ENCODE measurements at places on chromosomes 13 and 19.

DNA sequence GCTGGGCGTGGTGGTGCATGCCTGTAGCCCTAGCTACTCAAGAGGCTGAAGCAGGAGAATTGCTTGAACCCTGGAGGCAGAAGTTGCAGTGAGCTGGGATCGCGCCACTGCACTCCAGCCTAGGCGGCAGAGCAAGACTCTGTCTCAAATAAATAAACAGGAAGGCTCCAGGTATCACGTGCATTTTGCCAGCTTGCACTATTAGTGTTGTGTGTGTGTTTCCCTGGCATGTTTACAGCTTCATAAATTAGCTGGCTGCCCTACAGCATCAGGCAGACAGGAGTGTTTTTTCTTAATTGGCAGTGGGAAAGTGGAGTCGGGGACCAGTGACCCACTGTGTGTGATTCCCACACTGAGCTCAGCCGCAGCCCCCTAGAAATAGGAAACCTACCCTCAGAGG, 32.6 kb downstream of the SHISA2 start:
- DNase-seq, result no peak

GRCh38 chr13:78177306-78177705, 258.7 kb upstream of the EDNRB start:
- no peak for DNase-seq

GRCh38 chr19:49453013-49453756, at the start of gene ALDH16A1:
Gene ALDH16A1, plus strand, starts transcription at chr19:49453225. Its CDS starts 107 bp downstream, at chr19:49453332.
- DNase-seq, result peak; percentile 98

GRCh38 chr13:33865945-33866344, 48.0 kb downstream of the RFC3 start:
- DNase-seq, result no peak

- DNase-seq, result no peak
Measured at GRCh38 chr13:81395368-81395767, 1054.4 kb upstream of the SPRY2 start.

GRCh38 chr13:88022431-88023208, 351.4 kb downstream of the SLITRK5 start:
- no peak for DNase-seq

DNA sequence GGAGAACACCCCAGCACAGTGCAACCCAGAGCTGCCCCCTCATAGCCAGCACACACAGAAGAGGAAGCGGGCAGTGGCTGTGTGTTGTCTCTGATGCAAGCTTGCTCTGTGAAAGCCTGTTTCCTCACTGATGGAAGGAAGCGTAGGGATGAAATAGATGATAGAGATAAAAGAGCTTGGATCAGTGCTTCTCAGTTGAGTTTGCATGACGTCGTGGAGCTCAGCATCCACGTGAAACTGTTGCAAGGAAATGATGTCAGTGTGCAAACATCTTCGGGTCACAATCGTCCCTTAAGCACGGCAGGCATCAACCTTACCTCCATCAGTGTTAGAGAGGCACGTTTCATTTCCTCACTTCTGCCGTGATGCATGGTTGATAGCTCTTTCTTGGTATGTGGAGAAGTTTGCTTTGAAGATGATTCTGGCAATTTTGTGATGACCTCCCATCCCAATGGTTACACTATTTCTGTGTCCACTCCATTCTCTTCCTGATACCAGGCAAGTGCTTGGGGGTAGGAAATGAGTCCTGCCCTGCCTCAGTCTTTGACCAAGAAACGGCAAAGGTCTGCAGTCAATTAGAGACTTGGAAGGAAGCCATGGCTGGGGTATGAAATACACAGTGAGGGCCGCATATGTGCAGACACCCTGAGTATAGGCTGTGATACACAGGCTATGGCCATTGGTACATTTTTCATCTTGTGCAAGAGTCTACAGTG, 183.0 kb downstream of the ZNF536 start:
- DNase-seq, result no peak

- DNase-seq, result peak; percentile 98
Measured at GRCh38 chr13:44312834-44313551, 60.6 kb upstream of the SERP2 start.

DNA sequence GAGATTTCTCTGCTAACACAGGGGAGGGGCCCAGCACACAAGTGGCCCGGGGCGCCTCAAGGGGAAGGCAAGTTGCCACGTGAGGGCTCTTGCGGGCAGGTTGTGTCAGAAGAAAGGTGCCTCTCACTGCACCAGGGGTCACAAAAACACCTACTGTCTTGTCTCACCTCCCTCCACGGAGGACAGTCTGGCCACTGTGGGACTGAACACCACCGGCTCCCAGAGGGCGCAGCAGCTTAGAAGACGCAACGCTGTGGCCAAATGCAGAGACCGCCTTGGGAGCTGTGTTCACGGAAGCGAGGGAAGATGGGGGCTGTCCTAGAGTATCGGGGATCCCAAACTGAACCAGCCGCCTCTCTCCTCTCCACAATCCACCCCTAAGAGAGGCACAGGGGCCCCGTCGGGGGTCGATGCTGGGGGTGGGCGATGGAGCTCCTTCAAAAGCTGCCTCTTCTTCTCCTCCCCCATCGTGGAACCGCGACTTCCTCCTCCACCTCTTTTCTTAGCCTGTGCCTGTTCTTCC, 177.5 kb downstream of the FOXO1 start:
- no peak for DNase-seq

DNA sequence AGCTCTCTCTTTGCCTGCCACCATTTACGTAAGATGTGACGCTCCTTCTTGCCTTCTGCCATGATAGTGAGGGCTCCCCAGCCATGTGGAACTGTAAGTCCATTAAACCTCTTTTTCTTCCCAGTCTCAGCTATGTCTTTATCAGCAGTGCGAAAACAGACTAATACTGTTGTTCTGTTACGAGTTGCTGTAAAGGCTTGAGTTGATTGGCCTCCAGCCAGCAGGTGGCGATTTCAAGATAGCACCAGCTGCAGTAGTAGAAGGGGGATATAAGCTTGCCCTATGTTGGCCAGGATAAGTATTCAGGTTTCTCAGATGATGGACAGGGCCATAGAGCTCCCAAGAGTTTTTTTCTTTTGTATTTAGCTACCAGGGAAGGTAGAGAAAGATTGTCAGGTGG, 385.5 kb downstream of the MZT1 start:
- peak; percentile 10 for DNase-seq

DNA sequence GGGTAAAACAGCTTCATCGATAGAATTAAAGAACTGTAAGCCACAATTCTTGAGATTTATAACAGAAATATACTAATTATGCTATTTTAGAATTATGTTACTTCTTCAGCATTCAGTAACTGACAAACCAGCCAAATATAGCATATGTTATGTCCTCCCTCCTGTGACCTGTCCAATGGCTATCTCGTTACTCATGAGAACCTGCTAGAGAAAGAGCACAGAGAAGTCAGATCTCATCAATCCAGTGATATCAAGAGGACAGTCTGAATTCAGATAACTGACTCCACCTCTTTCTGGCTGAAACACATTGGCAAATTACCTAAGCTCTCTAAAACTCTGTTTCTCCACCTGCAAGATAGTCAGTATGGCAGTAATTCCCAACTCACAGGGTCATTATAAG, 170.4 kb downstream of the FGF14 start:
- DNase-seq, result no peak

DNA sequence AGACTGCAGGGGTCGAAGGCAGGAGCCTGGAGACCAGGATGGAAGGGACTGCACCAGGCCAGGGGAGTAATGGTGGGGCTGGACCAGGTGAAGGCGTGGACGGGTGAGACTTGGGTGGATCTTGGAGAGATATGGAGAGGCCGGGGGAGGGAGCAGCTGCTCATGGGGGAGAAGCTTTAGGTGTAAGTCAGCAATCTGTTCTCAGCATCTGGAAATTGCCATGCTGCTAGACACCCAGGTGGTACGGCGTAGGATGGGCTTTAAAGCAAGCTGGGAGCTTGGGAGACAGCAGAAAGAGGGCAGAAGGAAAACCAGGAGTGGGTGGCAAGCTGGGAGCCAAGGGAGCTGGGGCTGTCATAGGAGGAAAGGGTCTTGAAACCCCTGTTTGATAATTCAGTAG, 3.0 kb downstream of the CERS4 start:
- no peak for DNase-seq

- no peak for DNase-seq
Measured at GRCh38 chr19:5147978-5148793, 179.3 kb downstream of the KDM4B start.

DNA sequence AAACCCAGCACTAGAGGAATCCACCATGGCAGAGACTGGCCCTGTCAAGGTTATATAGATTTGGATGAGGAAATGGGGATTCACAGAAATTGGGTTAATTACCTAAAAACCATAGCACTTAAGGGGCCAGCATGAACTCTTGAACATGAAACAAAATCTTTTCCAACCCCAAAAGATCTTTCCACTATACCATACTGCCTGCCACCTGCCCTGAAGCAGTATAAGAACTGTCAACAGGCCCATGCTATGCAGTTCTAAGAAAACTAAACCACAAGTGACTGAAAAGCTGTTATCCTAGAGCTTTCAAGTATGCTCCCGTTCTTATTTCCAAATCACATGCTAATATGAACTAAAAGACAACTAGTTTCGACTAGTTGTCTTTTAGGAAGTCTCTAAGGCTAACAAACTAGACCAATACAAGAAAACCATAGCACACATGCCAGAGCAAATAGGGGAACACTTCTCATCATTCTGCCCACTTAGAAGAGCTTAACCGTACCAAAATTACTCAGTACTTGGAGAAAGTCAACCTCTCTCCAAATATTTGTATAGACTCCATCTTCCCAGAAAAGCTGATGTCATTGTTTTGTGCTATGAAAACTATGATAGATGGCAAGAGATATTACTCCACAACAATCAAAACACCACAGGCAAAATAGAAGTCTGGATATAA, 27.5 kb downstream of the HSPH1 start:
- no peak for DNase-seq

GRCh38 chr19:57825511-57825910, 4.6 kb upstream of the ZNF587B start:
- no peak for DNase-seq

DNA sequence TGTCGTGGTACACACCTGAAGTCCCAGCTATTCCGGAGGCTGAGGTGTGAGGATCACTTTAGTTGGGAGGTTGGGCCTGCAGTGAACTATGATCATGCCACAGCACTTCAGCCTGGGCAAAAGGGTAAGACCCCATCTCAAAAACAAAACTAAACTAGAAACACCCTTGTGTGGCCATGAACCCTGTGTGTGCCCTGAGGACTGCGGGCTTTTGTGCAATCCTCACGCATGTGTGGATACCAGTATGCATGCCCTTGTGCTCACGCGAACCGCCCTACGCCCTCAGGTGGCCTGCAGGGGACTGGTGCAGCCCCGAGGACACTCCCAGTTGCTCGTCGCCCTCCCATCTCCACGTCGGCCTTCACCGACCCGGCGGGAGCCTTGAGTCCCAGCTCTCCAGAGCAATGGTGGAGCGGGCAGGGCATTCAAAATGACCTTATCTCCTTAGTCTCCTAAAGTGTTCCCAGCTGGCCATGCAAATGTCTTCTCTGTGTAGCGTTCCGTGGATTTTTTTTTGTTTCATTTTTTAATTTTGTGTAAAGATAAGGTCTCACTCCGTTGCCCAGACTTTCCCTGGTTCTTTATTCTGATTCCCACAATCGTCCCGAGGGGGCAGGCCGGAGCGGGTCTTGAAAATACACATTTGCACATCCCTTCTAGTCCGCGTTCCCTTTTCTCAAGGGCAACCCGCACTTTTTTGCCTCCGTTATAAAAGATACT, 868 bp upstream of the EGLN2 start:
- peak; percentile 82 for DNase-seq

- peak; percentile 81 for DNase-seq
Measured at GRCh38 chr19:51552996-51553725, 17.9 kb upstream of the ZNF175 start.

DNA sequence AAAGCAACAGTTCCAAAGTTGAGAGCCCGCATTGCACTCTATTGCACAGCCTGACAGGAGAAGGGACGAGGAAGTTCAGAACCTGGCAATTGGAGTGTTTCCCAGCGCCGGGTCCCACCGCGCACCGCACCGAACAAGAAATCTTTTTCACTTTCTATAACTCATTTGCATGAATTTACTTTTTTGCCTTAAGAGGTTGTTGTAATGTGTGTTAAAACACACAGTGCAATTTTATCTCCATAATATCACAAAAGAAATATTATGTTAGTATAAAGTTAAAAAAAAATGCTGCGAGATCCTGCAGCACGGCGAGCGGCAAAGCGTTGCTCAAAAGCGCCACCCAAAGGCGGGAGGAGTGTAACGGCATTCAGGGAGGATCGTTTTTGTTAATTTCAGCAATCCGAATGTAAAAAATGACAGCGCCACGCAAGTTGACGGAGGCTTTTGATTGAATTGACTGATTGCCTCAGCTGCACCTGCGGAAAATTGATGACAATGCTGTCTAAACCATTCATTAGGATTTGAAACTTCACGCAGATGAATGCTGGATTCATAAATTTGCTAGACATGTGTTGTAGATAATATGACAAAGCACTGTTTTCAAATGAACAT, 303.6 kb upstream of the ZNF507 start:
- peak; percentile 12 for DNase-seq

DNA sequence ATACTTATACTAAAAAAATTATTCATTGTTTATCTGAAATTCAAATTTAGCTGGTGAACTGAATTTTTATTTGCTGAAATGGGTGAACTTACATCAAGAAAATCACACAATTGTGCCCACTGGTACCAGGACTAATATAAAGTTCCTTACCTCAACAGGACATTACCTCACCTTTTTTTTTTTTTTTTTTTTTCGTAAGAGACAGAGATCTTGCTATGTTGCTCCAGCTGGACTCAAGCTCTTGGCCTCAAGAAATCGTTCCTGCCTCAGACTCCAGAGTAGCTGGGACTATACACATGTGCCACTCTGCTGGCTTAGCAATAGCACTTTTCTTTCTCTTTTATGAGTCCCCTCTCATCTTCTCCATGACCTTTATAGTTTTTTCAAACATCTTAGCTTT, 22.5 kb upstream of the NDFIP2 start:
- DNase-seq, result no peak

DNA sequence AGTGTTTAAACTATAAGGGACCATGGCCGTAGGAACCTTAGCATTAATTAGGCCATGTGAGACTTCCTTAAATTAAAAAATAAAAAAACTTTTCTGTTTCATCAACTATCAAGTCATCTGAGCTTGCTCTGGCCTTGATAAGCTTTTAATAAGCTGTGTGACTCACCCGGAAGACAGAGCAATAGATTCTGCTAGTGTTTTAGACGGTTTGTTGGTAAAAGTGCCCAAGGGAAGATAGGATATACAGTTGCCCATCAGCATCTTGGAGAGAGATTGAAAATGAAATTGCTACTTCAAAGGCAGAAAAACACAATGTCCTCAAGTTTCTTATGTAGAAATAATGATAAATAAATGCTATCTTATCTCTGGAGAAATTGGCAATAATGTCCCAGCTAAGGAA, 31.2 kb upstream of the RCBTB2 start:
- peak; percentile 82 for DNase-seq

DNA sequence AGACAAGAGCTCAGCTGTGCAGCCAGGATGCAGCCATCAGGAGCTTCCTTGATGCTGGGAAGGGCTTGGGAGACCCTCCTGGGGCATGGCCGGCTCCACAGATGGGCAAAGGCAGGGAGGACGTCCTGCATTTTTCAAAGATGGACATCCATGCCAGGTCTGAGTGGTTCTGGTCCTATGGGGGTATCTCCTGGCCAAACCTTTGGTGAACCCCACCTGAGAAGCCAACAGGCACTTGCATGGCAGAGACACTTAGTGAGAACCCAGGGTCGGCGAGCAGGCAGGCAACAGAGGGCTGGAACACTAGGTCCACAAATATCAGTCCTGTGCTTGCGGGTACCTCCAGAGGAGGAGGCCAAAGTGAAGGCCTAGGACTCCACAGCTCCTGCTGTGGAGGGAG, 70.0 kb downstream of the KCTD15 start:
- DNase-seq, result no peak

Data from RPMI7951 (cell line).